ENCODE measurements at places on chromosomes 3 and 15.

GRCh38 chr3:141465221-141465620 lies 21.6 kb upstream of the RASA2 start:
- no peak for DNase-seq

- DNase-seq, result no peak
Measured at GRCh38 chr3:168051531-168052471, 43.9 kb downstream of the GOLIM4 start.

- DNase-seq, result no peak
Measured at GRCh38 chr3:42031808-42032480, 59.2 kb upstream of the TRAK1 start.

- no peak for DNase-seq
Measured at GRCh38 chr15:36579792-36580431, 486 bp downstream of the CDIN1 start.

GRCh38 chr3:141659821-141660613 lies 78.1 kb upstream of the RNF7 start:
- no peak for DNase-seq

DNA sequence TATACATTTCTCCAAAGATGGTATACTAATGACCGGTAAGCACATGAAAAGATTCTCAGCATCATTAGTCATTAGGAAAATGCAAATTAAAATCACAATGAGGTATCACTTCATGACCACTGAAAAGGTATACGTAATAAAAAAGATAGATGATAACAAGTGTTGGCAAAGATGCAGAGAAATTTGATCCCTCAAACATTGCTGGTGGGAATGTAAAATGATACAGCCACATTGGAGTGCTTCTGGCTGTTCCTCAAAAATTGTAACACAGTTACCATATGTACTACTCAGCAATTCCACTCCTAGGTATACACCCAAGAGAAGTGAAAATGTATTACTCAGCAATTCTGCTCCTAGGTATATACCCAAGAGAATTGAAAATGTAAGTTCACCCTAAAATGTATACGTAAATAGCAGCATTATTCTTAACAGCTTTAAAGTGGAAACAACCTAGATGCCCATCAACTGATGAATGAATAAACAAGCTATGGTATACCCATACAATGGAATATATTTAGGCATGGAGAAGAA lies 25.0 kb upstream of the KY start:
- DNase-seq, result no peak

GRCh38 chr3:181725131-181725731 lies 13.5 kb downstream of the SOX2 start:
- DNase-seq, result no peak

DNA sequence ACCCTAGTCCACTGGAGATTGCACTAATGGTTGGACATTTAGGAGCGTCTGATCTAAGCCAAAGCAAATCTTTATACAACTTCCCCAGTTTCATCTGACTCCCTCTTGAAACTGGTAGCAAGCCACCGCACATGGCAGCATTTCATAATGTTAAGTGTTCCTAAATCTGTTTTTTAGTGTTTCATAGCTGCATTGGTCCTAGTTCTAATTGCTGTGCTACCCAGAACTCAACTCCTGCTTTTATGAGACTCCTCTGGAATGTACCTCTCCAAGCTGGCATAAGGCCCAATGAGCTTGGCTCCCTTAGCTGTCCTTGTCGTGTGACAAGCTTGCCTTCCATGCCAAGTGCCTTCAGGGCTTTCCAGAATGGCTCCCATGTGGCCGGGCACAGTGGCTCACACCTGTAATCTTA lies 65.3 kb upstream of the FLNB start:
- no peak for DNase-seq

- DNase-seq, result no peak
Measured at GRCh38 chr3:170128977-170129431, 52.5 kb downstream of the PHC3 start.

- peak; percentile 91 for DNase-seq
Measured at GRCh38 chr3:146125951-146126350, 35.0 kb downstream of the PLOD2 start.

GRCh38 chr3:84980011-84980410 lies 21.2 kb downstream of the CADM2 start:
- no peak for DNase-seq

All from fibroblast of skin of left biceps (primary cell).